ENCODE measurements at places on chromosomes 13 and 19. TPM values are rescaled to one million over a fixed set of nuclear protein-coding genes. Genes with fewer than 3 reads are reported as not detected.

FAM216B gene
- not detected for total RNA-seq

GRCh38 chr19:45913874-45914830 is at the start of gene NANOS2:
Gene NANOS2 (minus strand): TSS chr19:45914778. CDS start chr19:45914693, 85 bp downstream.
- no peak for ATAC-seq

DNA sequence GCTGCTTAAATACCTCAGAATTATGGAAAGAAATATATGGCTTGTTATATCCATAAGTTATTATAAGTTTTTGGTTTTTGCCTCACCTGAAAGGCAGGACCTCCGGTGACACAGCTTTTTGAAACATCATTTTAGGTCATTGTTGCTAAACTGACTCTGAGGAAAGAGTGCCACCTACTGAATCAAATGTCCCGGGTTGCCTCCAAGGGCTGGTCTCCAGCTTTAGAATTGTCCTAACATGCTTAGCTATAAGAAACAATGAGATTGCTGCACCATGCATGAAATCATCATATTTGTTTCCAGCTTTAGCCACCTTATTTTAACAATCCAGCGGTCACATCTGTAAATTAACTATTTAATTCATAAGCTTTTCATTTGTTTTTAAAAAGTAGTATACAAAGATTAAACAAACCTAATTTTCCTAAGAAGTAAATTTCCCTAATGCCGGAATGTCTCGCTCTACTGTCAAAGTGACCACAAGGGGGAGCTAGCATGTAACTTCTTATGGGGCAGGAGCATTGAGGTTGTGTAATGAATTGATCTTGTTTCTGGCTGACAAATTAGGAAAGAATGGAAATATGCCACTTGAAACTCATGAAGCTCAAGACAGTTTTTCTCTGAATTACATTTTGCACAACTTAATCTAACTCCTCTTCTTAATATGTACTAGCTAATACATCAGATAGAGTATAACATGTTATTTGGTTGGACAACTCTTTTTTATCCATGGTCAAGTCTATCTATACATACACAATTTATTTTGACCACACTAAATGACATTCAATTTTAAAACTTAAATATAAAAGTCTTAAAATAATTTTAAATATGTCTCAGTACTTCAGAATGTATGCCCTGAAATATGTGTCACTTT is 6.7 kb upstream of the PCDH17 start:
- no peak for ATAC-seq

DNA sequence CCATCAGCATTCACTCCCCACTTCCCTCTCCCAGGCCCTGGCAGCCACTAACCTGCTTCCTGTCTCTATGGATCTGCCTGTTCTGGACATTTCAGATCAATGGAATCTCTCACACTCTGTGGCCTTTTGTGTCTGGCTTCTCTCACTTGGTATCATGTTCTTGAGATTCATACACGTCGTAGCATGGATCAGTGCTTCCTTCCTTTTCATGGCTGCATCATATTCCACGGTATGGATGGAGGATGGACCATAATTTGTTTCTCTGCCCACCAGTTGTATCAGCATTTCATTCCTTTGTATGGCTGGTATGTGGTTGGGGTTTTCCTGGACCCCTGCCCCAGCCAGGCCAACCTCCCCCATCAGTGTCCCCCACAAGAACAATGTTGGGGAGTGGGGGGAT is 36.2 kb downstream of the MYO9B start:
- ATAC-seq: no peak
